CD4-positive, alpha-beta T cell treated with Interleukin-6 at 100 ng/mL for 8 hours (primary cell): ENCODE measurements at places on chromosomes 4 and X.

GRCh38 chr4:185740471-185740873, 71.5 kb downstream of the SORBS2 start:
- no peak for DNase-seq

GRCh38 chr4:7660176-7661039, 225.7 kb upstream of the PSAPL1 start:
- DNase-seq: no peak

GRCh38 chrX:41273638-41274037, 60.3 kb upstream of the DDX3X start:
- DNase-seq: no peak

GRCh38 chrX:17464194-17464593, 89.2 kb downstream of the NHS start:
- no peak for DNase-seq

- no peak for DNase-seq
These were observed 5.3 kb downstream of the YIPF7 start for GRCh38 chr4:44646151-44646550.
